NCI-H446 treated with DMSO at 0.1 percent for 48 hours (cell line): ENCODE measurements at places on chromosomes 5 and 9.

DNA sequence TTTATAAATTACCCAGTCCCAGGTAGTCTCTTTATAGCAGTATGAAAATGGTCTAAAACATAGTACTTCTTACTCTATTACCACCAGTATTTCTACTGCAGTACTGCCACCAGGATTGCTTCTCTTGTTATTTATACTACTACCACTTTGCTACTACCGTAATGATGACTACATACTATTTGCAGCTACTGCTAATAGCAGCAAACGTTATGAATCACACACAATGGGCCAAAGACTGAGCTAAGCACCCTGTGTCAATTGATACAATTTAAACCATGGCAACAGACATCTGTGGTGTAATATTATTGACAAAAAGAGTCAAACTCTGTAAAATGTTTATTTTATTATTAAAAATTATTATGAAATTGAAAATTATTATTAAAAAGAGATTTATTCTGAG, 15.3 kb upstream of the KIF12 start:
- no peak for DNase-seq

DNA sequence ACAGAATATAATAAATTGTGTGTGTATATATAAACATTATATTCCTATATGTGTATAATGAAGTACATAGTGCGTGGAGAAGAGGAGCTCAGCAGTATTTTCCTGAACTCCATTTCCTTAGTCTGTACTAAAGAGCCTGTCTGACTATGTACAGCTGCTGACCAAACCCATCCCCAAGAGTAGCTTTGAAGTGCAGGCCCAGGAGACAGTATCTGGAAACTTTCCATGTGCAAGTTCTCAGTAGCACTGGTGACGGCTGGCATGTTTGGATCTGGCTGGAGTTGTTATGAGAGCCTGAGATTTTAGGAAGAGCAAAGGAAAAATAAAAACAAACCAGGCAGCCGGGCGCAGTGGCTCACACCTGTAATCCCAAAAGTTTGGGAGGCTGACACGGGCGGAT, 244.2 kb downstream of the RFK start:
- DNase-seq, result no peak

- DNase-seq, result peak; percentile 34
Observed at GRCh38 chr5:72015103-72015548, 92.1 kb upstream of the MAP1B start.

GRCh38 chr5:110736753-110737152, 2.1 kb upstream of the SLC25A46 start:
- DNase-seq, result no peak

GRCh38 chr9:98992885-98993569, 49.3 kb downstream of the COL15A1 start:
- DNase-seq, result no peak

DNA sequence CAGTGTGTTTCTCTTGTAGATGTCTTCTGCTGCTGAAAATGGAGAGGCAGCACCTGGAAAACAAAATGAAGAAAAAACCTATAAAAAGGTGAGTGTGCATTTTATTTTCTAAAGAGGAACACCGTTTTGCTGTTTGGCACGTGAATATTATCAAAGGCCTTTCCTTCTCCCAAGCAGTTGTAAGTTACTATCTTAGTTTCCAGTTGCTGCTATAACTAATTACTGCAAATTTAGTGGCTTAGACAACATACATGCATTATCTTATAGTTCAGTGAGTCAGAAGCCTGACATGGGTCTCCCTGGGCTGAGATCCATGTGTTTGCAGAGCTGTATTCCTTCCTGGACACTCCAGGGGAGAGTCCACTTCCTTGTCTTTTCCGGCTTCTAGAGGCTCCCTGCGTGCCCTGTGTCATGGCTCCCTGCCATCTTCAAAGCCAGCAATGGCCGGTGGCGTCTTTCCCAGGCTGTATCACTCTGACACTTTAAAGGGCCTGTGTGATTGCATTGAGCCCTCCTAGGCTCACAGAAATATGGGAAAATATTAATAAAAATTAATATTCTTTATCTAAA, 117.6 kb downstream of the PIP5K1B start:
- DNase-seq, result no peak

- DNase-seq, result no peak
Observed at GRCh38 chr9:109088221-109088620, 31.5 kb downstream of the TMEM245 start.

- DNase-seq, result no peak
Observed at GRCh38 chr5:150055326-150056074, 30.9 kb downstream of the CSF1R start.

DNA sequence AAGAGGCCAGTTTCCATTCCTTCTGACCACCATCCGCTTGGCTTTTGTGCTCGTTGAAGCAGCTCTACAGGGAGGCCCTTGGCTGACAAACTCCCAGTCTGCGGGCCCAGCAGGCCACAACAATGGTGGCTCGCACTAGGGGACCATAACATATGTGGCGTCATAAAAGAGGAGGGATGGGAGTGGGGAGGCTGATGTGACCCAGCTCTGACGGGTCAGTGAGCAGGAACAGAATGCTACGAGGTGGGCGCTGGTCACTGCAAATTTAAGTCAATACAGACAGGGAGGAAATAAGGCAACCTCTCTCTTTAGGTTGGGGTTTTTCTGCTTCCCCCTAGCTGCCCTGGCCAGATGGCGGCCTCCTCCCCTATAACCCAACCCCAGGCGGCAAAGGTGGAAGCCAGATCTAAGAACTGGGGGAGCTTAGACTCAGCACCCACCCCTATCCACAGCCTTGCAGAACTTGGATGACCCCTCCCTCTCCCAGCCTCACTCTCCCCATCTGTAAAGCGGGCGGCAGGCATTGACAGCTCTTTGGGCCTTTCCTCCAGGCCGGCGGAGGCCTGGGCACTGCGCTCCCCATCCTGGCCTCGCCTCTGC, 778 bp downstream of the FRRS1L start:
- DNase-seq, result no peak

DNA sequence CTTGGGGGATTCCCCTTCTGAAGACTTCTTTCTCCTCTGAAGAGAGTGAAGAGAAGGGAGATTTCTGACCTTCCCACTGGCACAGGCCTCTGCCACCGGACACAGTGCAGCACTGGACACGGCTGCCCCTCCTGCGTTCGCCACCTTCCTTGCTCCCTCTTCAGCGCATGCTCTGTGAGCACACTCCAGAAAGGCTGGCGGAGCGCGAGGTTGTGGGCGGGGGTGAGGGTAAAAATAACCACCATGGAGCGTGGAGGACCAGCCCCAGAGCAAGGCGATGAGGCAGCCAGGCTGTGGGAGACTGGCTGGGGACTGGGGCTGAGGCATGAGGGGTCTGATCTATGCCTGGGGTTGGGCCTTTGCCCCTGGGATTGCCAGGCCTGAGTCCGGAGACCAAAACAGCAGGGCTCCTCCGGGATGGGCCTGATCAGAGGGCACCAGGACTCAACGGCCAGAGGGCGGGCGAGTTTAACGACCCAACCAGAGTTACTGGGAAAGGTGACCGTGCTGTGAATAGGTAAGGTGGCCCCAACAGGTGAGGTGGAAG, 97.2 kb downstream of the ROR2 start:
- DNase-seq, result no peak

DNA sequence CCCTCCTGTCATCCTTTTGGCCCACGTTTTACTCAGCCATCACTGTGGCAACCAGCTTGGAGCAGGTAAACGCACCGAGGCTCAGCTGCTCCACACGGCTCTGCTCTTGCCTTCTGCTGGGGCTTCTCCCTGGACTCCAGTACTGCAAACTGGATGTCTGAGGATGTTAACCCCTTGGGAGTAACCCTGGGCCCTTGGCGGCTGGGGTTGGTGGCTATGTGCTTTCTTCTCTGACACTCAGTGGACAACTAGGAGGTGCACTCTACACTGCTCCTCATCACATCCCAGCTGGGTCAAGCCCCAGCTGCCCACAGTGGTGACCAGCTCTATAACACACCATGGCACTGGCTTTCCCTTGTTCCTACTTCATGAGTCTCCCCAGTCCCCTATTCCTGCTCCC, 12.2 kb upstream of the CYSTM1 start:
- no peak for DNase-seq

GRCh38 chr5:1952444-1953099, 69.8 kb upstream of the IRX4 start:
- no peak for DNase-seq

GRCh38 chr5:131366428-131366827, 102.6 kb downstream of the CDC42SE2 start:
- no peak for DNase-seq

DNA sequence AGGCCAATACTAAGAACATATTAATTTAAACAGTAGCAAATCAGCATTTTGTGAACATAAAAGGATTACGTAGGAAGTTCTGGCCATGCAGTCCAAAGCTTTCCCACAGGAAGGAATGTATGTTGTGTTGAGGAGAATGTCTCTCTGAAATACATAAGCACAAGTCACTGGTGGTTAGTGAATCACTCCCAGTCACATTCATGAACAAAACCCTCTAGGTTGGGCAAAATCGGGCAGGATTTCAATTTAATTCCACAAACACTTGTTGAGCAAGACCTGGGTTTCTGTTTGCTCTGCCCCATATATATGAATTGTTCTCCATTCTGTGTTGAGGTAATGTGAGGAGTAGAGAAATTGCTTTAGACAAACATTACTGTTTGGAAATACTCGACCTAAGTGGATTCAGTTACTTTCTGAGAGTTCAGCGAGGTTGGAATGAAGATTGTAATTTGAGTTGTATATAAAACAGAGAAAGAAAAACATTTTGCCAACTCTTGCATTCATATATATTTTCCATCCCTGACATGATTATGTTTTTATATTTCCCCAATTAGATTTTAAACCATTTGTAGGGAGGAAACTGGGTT, 127.6 kb upstream of the RPS23 start:
- no peak for DNase-seq

DNA sequence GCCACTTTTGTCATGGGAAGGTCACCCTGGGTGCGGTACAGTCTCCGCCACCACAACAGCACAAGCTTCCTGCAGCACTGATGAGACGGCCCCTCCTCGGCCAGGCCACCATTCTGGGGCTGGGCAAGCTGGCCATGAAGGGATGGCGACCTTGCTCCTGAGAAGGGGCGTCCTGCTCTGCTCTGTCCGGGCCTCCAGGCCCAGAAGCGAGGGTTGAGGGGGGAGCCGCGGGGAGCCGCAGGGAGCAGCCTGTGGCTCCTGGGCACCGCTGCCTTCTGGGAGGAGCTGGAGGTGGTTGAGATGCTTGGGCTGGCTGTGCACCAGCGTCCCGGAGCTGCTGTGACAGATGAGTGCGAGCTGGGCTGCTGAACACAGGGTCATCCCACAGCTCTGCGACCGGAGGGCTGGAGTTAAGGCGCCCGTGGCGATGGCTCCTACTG, 84.3 kb upstream of the RAPGEF1 start:
- no peak for DNase-seq

DNA sequence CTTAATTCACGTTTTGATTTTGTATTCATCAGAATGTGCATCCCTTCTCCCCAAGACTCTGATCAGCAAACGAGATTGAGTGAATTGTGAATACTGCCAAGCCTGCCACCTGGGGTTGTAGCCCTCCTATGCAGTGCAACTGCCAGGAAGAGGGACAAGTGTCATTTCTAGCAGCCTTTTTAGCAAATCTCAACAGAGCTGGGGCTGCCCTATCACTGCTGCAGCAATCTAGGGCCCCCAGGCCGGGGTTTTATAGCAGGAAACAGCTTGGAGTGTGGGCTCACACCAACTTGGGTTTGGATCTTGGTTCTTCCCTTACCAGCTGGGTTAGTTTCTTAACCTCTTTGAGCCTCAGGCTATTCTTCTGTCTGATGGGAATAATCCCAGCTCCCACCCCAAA, 4.0 kb downstream of the CSF1R start:
- DNase-seq, result no peak

DNA sequence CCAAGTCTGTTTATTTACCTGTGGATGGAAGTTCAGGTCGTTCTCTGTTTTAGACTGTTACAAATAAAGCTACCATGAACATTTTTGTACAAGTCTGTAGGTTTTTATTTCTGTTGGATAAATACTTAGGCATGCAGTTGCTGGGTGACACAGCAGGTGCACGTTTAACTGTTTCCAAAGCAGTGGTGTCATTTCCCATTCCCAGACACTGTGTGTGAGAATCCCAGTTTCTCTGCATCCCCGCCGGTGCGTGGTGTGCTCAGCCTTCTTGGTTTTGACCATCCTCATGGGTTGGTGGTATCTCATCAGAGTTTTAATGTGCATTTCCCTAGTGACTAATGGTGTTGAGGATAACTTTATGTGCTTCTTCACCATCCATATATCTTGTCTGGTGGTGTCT, 27.2 kb downstream of the AHRR start:
- DNase-seq, result no peak

GRCh38 chr5:83331842-83332241, 139.7 kb upstream of the VCAN start:
- no peak for DNase-seq

DNA sequence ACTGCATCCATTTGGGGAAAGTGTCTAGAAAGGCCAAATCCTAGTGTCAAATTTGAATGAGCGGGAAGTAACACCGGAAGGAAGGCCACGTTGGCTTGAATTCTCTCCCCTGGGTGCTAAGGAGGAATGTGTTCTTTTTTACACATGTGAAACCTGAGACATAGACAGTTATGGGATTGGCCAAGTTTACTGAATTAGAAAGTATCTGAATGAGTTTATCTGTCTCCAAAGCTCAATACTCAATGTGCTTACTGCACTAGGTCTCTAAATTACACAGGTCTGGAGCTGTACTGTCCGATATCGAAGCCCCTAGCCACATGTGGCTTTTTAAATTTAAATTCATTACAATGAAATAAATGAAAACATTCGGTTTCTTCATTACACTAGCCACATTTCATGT, 6.0 kb downstream of the DMRT1 start:
- DNase-seq, result no peak

DNA sequence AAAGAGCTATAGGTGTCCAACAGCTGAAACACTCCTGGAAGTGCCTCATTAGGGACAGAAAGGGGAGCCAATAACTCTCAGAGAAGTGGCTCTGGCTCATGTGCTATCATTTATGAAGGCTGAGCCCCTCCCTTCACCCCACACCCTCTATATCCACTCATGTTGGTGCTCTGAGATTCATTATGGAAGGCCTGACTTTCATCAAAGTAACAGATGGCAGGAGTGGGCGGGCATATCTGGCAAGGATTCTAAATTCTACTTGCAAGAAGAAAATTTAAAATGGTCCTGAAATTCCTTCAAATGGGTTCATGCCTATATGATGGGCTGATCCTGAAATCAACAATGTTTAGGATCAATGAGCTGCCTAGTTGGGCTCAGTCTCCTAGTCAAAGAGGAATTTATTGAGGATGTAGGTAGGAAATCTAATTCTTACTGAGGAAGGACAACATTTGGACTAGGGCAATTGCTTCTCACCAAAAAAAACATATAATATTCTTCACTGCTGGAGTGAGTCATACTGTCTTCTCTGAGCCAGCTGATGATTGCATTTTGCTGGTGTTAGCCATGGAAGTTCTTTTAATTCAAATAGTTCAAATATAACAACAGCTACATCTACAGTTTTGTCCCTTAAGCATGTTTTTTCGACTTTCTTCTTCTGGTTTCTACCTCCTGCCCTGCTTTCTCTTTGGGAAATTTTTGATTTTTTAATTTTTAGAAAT, 23.5 kb downstream of the NMRK1 start:
- peak; percentile 34 for DNase-seq

- DNase-seq, result no peak
Observed at GRCh38 chr5:148834689-148835088, 8.3 kb downstream of the ADRB2 start.

- no peak for DNase-seq
Observed at GRCh38 chr5:35852084-35852734, 4.5 kb upstream of the IL7R start.

- no peak for DNase-seq
Observed at GRCh38 chr5:127643607-127644006, 5.3 kb upstream of the CTXN3 start.
